ENCODE measurements at places on chromosomes 2 and 18. TPM values are rescaled to one million over a fixed set of nuclear protein-coding genes. Genes with fewer than 3 reads are reported as not detected.

DNA sequence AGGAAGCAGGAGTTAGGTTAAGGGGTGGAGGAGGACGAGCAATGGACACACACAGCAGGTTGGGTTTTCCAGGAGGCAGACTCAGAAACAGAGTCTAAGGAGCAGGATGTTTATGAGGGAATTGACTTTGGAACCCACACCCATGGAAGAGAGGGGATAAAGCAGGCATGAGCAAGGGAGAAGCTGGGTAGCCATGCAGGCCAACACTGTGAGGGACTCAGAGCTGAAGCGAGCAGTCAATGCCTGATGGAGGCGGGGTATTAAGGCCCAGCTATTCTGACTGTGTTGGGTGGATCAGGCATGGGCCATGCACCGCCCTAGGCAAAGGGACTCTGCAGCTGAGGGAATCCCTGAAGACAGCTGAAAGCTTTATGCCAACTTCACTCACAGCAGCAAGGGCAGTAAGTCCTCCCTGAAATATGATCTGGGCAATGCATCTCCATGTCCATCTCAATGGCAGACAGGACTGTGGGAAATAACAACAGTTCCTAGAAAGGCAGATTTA lies 37.6 kb downstream of the TEX51 start:
- no peak for DNase-seq

DNA sequence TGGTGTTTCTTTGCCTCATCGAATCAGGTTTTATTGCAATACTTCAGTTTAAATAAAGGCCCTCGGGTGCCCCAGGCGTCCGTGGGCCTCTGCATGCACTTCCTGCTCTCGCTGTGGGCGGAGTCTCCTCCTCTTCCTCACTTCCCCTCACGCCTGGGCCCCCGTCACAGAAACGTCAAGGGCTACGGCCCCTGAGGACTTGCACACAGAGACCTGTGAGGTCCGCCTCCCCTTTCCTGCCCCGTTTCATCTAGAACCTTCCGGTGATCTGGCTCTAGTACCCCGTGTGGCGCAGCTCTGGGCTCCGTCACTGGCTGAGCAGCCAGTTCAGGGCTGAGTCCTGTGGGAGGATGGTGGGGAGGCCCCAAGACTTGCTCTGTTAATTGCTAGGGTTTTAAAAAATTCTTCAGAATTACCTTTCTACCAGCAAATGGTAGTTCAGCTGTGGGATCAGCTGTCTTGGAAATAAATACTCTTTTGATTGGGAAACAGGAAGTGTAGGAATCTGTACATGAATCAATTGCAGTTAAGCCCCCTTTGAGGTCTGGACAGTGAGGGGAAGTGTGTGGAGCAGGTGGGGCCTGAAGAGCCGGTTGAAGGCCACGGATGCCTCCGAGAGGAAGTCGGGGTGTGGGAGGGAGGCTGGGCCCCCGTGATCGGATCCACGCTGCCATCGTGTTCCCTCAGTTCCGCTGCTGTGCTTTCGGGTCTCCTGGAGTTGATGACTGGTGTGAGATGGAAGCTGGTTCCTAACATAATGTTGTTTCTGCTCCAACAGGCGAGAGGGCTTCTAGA lies 10.2 kb downstream of the NFATC1 start:
- no peak for DNase-seq

DNA sequence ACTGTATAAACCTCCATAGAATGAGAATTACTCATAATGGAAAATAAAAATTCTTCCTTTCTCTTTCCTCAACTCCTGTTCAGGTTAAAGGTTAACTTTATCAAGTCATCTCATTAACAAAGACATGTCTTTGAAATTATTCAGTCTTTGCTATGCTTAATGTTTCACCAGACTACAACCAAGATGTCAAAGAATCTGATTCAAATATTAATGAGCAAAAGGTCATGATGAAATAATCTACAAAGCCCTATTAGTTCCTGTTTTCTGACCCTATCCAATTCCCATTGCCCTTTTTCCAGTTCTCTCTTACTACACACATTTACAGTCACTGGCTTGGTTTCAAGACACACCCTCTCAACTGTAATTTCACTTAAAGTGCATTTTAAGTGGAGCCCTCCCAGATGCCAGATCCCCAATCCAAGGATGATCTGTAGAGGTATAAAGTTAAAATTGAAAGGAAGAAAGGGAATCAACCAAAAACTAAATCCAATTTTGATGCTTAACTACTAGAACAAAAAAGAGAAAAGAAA lies 246.9 kb upstream of the CYP26B1 start:
- DNase-seq = no peak

- DNase-seq = no peak
These were observed 125.3 kb upstream of the ZEB2 start for GRCh38 chr2:144645083-144645778.

DNA sequence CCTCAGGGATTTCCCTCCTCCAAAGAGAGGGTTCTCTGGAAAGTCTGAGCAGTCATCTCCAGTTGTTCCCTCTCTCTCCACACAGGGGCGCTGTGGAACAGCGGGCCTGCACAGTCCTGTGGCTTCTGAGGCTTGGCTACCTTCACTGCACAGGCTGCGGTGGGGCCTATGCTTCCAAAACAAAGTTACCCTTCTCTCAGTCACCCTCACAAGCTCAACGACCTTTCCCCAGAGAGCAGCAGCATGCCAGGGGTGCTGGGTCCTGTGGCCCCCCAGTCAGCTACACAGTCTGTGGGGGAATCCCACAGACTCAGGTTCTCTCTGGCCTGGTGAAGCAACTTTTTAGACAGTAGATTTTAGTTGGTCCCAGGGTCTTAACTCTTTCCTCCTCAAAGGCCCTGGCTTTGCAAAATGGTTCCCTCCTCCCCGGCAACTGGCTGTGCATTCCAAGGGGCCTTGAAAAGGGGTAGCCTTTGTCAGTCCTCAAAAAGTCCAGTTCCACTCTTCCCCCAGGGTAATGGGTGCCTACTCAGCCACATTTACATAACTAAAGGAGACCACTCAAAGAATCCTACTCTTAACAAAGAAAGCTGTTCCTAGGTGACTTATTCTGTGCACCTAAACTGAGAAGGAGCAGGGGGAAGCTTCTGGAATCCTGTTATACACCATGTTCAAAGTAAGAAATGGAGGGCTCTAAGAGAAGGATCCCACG lies 14.9 kb downstream of the B3GNT7 start:
- no peak for DNase-seq

GALNT3 gene
- total RNA-seq = 0.13 TPM

DNA sequence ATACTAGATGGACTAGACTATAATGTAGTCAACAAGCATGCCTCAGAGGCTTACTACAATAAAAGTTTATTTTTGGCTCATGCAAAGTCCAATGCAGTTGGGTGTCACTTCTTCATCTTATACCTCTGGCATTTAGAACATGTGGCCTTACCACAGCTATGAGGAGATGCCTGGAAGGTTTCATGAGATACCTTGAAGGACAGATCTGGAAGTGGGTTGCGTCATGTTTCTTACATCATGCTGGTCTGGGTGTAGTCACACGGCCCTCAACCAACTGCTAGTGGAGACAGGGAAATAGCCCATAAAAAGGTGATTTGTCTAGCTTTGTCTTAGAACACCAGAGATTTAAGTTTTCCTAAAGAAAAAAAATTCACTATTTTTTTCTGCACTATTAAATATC lies 91.7 kb upstream of the MMADHC start:
- no peak for DNase-seq

CCDC102B gene
- total RNA-seq = 0.28 TPM

VAMP5 gene
- 60.0 TPM for total RNA-seq

NLRC4 gene
- total RNA-seq = not detected

DNA sequence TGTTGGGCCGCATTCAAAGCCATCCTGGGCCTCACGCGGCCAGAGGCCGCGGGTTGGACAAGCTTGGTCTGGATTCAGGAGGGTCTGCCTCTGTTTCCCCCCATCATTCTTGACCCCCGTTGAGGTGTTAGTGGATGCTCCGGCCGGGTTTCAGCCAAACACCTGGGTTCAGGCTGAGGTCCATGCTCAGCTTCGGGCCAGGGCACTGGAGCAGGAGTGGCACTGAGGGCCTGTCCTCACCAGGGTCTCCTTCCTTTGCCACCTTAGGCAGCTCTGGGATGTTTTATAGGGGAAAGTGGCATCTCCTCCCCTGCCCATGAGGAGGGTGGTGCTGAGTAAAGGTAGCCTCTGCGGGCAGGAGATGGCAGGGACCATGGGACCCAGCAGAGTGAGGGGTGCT lies 76.9 kb upstream of the SMAD2 start:
- no peak for DNase-seq

- no peak for DNase-seq
These were observed 290.1 kb upstream of the HDAC4 start for GRCh38 chr2:239690651-239691631.

DNA sequence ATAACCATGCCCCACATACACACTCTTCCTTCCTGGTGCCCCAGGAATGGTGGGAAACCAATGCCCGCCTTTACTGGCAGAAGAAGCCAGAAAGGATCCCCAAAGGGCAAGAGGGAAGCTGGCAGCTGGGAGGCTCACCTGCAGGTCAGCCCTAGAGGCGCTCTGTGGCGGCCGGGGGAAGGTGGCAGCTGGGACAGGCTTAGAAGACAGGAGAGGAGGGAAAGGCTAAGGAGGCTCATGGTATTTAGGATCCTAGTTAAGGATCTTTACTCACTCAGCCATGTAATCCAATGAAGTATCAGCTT lies 23.8 kb downstream of the ADRA2B start:
- DNase-seq = no peak

- DNase-seq = no peak
These were observed 10.4 kb downstream of the EN1 start for GRCh38 chr2:118837067-118837466.

- DNase-seq = no peak
These were observed 11.1 kb upstream of the CYS1 start for GRCh38 chr2:10091182-10091888.

DNA sequence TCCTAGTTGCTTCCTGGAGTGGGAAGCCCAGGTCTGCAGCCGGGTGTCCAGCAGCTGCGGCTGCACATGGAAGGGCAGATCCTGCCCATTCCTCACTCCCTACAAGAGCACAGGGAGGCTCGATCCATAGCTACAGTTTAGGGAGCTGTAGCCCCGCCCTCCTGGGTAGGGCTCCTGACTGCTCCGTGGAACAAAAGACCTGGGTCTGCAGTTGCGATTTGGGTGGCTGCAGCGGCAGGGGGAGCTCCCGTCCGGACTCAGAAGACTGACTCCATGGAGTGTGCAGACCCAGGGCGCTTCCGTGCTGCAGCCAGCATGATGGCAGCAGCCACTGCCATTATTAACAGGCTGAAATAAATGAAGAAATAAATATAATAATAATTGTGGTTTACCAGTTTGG lies 157.3 kb downstream of the CTNNA2 start:
- no peak for DNase-seq

DNA sequence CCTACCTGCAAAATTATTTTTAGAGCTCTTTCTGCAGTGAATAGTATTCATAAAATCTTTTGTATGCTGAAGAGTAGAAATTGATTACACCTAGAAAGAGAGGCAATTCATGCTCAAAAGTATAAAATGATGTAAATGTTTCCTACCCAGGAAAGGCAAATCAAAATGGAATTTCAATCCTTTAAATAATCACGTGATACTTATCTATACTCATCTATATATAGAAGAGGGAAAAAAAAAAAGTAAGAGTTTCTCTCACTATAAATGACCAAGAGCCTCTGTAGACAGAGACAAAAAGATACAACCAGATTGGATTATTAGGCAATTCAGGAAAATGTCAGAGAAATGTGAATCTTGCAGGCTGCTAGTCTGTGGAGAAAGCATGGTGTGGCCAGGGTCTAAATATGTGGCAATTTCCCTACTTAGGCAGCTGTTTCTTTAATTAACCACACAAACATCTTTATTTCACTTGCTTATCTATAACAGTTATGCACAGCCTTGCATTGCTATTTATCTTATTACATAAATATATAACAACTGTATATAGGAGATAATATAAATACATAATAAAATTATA lies 39.5 kb downstream of the METTL8 start:
- DNase-seq = no peak

DNA sequence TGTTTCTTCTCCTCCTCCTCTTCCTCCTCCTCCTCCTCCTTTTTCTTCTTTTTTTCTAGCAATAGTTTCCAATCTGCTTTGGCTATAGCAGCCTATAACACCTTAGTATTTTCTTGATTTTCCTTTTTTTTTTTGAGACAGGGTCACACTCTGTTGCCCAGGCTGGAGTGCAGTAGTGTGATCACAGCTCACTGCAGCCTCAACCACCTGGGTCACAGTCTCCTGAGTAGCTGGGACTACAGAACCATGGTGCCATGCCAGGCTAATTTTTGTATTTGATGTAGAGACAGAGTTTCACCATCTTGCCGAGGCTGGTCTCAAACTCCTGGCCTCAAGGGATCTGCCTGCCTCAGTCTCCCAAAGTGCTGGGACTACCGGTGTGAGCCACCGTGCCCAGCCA lies 10.7 kb upstream of the THNSL2 start:
- DNase-seq = no peak

GYPC gene
- total RNA-seq = 0.74 TPM

SCN7A gene
- total RNA-seq = not detected

- DNase-seq = no peak
These were observed 559.9 kb downstream of the TSN start for GRCh38 chr2:122315306-122315705.

DNA sequence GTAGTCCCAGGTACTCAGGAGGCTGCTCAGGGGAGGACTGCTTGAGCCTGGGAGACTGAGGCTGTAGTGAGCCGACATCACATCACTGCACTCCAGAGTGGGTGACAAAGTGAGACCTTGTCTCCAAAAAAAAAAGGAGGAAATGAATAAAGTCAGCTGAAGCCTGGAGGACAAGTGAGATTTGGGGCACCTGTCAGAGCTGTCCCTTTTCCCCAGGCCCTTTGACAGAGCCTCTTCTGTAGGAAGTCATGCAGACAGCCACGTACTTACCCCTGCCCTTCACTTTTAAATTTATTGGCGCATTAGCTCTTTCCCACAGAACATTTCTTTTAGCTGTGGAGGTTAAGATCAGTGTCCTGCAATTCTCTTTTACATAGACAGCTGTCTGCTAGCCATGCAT lies 151.0 kb upstream of the DNMT3A start:
- DNase-seq = no peak

DNA sequence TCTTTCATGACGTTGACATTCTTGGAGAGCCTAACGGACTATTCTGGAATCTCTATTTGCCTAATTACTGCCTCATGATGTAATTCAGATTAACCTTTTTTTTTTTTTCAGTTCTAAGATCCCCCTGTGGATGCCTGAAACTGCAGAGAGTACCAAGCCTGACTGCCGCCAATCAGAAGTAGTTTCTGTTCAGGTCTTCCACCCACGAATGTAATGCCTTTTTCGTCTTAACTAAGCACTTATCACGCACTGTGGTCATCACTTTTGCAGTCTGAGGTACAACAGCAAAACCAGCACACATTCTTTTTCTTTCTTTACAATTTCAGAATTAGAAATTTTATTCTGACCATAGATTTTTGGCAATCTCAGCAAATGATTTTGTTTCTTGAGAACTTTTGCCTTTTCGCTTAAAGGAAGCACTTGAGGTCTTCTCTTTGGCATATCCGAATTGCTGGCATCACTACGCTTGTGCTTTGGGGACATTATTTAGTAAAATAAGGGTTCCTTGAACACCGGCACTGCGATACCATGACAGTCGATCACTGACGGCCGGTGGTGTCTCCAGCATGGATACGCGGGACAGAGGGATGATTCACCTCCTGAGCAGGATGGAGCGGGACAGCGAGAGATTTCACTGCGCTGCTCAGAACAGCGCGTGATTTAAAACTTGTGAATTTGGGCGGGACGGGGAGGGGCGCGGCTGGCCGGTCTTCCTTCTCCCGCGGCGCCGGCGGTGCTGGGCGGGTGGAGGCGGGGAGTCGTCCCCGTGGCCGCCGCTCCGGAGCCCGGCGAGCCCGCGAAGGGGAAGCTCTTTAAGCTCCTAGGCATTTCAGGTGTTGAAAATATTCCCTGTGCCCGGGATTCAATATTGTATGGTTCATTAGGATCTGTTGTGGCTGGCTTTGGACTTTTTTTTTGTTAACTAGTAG lies 32.0 kb upstream of the GPR55 start:
- DNase-seq = no peak

Measured in pulmonary artery endothelial cell (primary cell).